ENCODE measurements at places on chromosomes 11 and 22.

GRCh38 chr22:50251477-50252081 lies 514 bp upstream of the HDAC10 start:
- no peak for DNase-seq

DNA sequence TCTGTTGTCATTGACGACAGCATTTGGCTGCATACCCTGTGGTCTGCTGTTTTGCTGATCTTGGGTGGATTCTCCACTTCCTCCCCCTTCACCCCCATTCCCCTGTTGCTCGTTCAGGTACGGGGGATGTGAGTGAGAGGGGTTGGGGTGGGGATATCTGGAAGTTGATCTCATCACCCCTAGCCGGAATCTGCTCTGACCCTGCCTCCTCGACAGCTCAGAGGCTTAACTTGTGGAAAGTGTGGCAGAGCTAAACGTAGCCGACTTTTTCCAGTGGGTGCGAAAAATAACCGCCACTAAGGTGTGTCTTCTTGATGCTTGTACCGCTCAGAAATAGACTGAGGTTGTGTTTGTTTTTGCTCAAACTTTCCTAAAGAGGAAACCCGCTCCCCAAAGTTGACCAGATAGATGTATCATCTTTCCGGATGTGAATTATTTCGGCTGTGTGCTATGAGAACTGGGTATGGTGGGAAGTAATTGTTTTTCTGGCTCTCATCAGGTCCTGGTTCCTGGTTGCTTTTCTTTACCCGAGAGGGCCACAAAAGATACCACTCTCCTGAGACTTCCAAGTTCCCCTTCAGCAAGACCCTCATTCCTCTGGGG lies 6.6 kb downstream of the ZBTB16 start:
- DNase-seq, result no peak

- DNase-seq, result no peak
These were observed 26.2 kb upstream of the COMT start for GRCh38 chr22:19915287-19915954.

GRCh38 chr22:31187627-31188026 lies 24.5 kb upstream of the LIMK2 start:
- no peak for DNase-seq

DNA sequence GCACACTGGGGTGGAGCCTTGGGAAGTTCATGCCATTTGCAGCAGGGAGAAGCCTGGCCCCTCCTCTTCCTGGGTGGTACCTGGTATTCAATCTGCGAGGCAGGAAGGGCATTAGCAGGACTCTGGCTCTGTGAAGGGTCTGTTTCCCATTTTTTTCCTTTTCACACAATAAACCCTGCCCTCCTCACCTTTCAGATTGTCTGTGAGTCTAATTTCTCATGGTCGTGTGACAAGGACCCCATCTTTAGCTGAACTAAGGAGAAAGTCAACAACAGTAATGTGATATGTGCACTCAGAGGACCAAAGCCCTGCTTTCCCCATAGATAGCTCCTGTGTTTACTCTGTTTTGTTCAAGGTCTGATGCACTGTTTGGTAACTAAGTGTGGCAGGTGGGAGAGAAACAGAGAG lies 26.6 kb upstream of the CASP4 start:
- DNase-seq, result no peak

DNA sequence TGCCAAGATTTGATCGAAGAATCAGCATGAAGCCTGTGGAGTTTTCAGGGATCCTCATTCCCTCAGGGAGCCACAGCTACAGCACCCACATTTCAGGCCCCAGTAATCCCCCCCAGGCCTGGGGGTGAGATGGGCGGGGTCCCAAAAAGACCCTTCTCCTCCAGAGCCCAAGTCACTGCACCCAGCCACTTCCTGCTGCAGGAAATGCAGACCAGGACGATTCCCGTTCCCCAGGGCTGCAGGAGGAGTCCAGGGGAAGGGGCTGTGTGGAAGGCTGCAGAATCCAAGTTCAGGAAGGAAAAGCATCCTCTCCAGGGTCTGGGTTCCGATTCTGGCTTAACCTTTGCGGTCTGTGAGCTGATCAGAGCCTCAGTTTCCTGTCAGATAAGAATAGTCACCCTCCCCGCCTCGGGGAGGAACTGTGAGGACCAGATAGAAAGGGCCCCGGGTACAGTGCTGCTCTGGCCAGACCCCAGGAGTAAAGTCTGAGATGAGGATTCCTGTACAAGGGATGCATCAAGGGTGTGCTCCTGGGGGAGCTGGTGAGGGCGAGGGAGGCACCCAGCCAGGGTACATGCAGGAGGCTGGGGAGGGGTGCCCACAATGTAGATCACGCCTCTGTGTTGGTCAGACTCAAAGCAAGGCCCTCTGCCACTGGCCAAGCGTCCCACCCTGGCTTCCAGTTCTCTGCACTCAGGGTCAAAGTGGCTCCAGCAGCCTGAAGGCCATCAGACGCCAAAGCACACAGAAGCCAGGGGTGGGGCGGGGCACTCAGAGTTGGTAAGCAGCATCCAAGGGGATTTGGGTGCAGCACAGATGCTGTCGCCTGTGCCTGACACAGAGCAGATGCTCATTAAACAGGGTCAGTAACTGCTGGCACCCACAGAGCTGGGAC lies 30.1 kb upstream of the TP53I11 start:
- no peak for DNase-seq

GRCh38 chr11:2799881-2800654 lies 85.5 kb downstream of the CDKN1C start:
- no peak for DNase-seq

DNA sequence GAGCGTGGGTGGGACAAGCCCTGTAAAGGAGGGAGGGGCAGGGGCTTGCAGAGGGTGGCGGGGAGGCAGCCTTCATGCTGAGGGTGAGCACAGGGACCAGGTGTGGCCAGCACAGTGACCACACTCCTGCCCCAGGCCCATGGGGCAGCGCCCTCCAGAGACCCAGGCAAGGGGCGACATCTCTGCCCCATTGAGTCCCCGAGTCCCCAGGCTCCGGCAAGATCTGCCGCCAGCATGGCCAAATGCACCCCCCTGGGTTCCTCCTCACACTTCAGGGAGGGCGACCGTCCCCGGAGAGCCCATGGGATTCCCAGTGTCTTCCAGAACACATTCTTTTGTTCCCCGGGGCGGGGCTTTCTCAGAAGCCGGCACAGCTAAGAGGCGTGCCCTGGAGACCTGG lies 362.5 kb downstream of the TBC1D22A start:
- no peak for DNase-seq

GRCh38 chr11:342328-342727 lies 21.7 kb upstream of the IFITM3 start:
- DNase-seq, result no peak

DNA sequence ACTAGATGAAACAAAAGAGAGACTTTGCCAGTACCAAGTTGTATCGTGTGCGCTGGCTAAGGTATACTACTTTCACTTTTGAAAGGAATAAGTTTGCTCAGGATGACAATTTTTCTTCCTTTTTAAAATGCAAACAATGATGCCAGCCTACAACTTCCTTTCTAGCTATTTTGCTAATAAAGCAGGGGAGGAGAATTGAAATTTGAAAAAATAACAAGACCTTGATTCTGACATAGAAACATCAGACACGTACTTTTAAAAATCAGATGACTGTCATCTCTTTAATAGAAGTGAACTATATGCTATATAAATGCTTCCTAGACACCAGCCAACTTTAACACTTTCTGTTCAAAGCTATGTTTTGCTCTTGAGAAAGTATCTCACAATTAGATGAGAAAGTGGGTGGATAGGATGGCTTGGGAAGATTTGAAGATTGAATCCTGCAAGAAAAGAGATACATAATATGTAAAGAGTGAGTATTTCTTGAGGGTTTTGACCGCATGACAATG lies 41.7 kb upstream of the BLID start:
- DNase-seq, result no peak

DNA sequence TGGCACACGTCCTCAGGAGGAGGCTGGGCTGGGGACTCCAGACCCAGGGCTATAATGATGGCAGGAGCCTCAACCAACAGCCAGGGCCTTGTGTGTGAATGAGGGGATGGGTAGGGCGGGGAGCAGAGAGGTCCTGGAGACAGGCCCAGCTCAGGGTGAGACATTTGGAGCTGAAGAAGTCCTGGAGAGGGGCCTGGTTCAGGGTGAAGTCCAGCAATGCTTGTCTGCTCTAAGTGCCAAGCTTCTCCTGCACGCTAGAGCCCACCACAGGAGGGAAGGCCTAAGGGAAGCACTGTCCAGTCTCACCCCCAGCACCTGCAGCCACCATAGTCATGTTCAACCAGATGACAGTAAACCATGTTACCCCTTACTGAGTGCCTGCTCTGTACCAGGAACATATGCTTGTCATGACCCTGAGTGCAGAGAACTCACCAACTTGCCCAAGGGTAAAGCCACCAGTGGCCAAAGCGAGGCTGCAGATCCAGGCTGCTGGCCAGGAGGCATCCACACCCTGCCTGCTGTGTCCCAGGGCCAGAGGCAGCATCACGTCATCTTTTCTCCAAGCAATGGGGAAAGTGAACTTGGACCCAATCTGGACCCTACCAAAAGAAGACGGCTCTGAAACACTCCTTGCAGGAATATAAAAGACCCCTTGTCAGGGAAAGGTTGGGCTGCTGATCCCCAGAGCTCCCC lies 24.0 kb downstream of the LMO1 start:
- DNase-seq, result no peak

DNA sequence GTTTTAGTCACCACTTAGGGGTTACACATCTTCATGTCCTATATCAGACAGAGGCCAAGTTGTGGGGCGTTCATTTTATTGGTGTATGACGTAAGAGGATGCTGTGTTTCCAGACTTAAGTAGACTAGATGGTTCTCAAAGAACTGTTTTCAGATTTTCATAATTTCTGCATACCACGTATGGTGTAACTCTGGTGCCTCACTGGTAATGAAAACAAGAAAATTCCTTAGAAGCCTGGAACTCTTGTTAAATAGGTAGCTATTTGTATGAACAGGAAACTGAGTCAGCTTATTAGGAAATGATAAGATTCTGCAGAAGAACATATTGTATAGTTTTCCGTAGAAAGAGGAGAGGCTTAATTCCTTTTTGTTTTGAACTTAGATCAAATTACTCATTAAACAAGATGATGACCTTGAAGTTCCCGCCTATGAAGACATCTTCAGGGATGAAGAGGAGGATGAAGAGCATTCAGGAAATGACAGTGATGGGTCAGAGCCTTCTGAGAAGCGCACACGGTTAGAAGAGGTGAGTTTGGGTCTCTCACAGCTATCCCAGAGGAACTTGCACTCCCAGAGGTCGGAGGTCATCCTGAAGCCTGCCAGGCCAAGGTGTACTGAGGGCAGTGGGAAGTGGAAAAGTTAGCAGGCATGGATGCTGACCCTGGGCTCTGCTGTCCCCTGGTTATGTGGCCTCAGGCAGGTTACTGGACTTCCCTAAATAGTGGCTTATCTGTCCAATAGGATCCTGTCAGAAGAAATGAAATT lies 3.9 kb downstream of the CDC45 start:
- DNase-seq, result no peak

DNA sequence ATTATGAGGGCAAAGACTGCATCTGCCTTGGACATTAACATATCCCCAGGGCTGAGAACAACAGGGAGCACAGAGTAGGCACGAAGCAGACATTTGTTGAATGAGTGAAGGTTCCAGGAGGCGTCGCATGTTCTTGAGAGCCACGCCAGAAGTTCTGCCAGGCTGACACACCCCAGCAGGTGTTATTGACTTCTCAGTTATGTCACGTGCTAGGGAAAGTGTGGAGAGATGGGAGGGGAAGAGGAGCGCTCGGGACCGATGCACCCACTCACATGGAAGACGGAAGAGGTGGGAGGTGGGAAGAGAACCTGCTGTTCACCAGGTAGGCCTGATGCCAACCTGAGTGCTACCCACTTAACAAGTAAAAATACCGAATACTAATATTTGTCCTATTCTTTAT lies 232.8 kb downstream of the LARGE1 start:
- DNase-seq, result no peak

GRCh38 chr11:118757876-118758399 lies 33.0 kb downstream of the DDX6 start:
- DNase-seq, result no peak

DNA sequence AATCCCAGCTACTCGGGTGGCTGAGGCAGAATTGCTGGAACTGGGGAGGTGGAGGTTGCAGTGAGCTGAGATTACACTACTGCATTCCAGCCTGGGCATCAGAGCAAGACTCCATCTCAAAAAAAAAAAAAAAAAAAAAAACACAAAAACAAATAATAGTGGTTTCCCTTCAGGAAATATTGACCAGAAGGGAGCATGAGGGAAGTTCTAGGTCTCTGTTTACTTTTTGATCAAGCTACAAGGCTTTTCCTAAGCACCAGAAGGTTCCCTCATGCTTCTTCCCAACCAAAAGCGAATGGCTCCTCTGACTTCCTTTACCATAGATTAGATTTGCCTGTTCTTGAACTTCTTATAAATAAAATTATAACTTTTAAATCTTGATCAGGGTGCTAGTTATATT lies 18.3 kb downstream of the MYO18B start:
- DNase-seq, result no peak

GRCh38 chr11:70495351-70496310 lies 97.3 kb downstream of the CTTN start:
- no peak for DNase-seq

GRCh38 chr22:24952837-24953383 lies 394 bp downstream of the KIAA1671 start:
- DNase-seq, result no peak

- no peak for DNase-seq
These were observed 1.0 kb downstream of the MOGAT2 start for GRCh38 chr11:75718419-75719339.

DNA sequence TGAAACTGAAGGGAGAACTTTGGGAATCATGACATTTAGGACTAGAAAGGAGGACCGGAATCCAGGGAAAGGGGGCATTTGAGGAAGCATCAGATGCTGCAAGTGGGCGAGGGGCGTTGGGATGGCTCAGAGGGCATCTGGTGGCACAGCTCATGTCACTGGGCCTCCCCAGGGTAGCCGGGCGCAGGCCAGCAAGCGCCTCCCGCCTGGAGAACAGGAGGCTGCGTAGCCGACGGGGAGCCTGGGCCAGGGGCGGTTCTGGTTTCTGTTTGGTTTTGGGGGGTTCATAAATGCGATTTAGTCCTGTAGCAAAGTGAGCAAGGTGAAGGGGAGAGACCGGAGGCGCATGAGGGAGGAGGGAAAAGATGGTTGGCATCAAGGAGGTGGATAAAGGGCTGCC lies 443 bp upstream of the ST14 start:
- no peak for DNase-seq

- no peak for DNase-seq
These were observed 22.6 kb downstream of the APLNR start for GRCh38 chr11:57214494-57214893.

GRCh38 chr11:9868641-9869040 lies 204.8 kb downstream of the SWAP70 start:
- DNase-seq, result no peak

DNA sequence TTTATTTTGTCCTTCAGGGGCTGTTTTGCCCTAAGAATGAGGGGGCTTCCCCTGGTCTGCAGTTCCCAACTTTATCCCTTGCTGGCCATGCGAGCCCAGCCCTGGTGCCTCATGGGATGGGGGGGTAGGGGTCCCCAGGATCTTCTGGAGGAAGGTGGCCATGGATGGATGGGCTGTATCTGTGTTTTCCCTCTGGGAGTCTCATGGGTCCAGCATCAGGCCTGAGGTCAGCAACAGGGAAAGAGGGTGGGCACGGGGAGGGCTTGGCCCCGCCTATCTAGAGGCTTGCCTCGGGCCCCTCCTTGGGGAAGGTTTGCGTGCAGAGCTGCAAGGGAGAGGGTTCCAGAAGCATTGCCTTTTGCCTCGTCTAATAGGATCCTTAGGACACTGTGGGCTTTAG lies 10.8 kb upstream of the ADORA2A start:
- DNase-seq, result no peak

Data from DND-41 (cell line).